ENCODE measurements at places on chromosomes 16 and 17.

GRCh38 chr16:53968454-53968853 lies 264.5 kb downstream of the FTO start:
- DNase-seq: no peak

DNA sequence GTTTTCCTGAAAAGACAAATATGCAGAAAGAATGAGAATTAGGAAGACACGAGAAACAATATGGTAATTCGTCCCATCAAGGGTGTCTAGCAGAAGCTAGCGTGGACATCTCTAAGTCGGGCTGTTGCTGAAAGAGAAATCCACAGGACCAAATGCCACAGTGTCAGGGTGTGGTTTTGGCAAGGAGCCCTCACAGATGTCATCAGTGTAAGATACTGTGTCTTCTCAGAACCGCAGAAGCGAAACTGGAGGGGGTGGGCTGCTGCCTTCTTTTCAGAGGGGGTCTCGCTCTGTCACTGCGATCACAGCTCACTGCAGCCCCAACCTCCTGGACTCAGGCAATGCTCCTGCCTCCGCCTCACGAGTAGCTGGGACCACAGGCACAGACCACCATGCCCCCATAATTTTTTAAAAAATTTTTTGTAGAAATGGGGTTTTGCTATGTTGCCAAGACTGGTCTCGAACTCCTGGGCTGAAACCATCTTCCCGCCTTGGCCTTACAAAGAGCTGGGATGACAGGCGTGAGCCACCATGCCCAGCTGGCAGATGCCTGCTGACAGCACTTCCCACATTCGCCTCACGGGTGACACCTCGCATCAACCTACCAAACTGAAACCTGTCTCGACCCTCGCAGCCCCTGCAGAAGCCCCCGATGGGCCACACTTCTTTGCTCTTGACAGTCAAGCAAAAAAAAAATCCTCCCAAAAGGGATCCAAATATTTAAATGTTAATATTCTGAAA lies 26.2 kb downstream of the TRAP1 start:
- no peak for DNase-seq

DNA sequence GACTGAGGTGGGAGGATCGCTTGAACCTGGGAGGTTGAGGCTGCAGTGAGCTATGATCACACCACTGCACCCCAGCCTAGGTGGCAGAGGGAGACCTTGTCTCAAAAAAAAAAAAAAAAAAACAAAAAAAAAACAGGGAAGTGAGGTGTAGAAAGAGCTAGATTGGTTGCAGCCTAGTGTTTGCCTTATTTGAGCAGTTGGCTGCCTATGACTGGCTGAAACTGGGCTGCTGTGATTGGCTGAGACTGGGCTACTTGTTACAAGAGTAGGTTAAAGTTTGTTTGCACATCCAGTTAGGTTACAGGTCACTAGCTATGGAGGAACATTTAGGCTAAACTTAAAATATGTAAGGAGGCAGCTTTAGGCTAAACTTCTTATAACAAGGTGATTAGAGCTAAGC lies 5.7 kb downstream of the DHRS7B start:
- no peak for DNase-seq

DNA sequence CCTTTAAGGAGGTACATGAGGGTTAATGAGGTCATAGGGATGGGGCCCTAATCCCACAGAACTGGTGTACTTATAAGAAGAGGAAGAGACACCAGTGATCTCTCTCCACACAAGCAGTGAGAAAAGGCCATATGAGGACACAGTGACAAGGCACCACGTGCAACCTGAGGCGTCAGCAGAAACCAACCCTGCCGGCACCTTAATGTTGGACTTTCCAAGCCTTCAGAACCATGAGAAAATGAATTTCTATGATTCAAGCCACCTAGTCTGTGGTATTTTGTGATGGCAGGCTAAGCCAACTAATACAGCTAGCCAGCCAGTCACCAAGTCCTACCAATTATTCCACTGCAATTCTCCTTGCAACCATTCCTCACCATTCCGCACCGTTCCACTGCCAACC lies 39.5 kb downstream of the COPRS start:
- DNase-seq: no peak

GRCh38 chr17:7023576-7024401 lies 939 bp downstream of the BCL6B start:
- peak; percentile 85 for DNase-seq

- no peak for DNase-seq
Measured at GRCh38 chr16:87246269-87247065, 70.7 kb downstream of the C16orf95 start.

DNA sequence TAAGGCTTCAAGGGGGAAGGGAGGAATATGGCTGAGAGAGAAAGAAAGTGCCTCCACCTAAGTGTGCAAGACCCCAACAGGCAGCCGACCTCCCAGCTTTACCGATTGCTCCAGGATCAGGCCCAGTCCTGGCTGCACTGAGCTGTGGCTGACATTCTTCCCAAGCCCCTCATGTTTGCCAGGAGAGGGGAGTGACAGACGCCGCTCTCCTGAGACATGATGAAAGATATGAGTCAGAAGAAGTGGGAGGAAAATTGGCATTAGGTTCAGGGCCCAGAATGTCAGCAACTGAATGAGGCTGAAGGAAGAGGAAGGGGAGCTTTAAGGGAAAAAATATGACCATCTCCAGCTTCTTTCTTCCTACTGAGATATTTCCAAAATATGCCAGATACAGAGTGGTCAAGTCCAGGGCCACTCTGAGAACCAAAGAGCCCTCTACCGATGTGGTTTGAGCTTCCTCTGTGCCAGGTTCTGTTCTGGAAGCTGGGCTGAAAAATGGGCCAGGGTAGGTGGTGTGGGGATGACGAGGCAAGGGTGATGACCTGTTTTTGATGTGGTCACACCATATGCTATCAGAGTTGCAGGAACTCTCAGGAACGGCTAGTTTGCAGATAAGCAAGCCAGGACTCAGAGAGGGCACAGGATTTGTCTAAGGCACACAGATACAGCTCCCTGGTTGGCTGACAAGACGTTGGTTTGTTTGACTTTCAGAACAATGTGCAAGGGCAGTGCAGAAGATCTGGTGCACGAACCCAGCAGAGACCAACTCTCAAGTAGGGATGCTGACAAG lies 176.7 kb downstream of the SOX9 start:
- no peak for DNase-seq

- DNase-seq: no peak
Measured at GRCh38 chr17:78541488-78542206, 35.5 kb downstream of the DNAH17 start.

DNA sequence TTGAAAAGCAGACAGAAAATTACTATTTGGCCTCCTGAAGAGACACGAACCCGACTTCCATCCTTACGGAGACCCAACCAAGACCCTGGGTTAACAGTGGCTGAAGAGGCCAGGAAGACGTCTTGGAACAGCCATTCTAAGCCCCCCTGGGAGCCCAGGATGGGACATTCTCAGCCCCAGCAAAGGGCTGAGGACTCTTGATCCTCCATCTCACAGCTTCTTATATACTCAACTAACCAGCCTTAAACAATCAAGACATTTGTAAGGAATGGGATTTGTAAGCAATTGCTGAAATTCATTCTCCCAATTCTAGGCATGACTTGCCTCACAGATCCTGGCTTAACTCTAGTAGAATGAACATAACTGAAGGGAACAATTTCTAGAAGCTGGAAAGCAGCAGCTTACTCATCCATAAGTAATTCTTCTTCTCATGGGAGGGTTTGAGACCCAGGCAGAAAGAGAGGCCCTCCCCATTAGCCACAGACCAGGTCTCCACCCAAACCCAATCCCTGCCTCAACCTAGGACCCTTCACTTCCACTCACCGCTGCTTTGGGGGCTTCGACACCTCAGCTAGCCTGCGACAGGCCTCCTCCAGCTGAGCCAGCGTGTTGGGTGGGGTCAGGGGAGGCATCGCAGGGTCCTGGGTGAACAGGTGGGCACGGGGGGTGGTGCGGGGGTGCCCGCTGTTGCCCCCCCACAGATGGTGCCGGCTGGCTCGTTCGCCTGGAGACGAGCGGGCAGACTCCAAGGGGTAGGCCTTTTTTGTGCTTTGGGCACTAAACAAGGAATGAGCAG lies 25.5 kb downstream of the AXIN2 start:
- DNase-seq: no peak

DNA sequence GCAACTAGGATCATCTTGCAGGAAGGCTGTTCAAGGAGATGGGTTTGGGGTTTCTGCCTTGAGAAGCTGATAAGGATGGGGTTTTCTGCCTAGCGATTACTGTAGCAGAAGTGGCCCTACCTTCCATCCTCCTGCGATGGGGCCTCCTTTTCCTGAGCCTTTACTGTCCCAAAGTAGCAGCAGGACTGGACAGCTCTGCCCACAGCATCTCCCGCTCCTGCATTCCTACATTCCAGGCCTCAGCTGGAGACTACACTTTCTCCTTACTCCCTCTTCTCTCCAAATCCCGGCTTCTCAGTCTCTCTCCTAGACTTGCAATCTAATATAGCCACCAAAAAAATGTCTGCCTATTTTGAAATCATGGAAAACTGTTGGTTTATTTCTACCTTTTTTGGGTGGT lies 355.4 kb downstream of the CA10 start:
- no peak for DNase-seq

GRCh38 chr17:3828151-3828851 lies 17.7 kb downstream of the NCBP3 start:
- no peak for DNase-seq

GRCh38 chr17:31750578-31750977 lies 108.5 kb downstream of the COPRS start:
- DNase-seq: no peak

- no peak for DNase-seq
Measured at GRCh38 chr16:56841233-56841632, 23.8 kb upstream of the SLC12A3 start.

DNA sequence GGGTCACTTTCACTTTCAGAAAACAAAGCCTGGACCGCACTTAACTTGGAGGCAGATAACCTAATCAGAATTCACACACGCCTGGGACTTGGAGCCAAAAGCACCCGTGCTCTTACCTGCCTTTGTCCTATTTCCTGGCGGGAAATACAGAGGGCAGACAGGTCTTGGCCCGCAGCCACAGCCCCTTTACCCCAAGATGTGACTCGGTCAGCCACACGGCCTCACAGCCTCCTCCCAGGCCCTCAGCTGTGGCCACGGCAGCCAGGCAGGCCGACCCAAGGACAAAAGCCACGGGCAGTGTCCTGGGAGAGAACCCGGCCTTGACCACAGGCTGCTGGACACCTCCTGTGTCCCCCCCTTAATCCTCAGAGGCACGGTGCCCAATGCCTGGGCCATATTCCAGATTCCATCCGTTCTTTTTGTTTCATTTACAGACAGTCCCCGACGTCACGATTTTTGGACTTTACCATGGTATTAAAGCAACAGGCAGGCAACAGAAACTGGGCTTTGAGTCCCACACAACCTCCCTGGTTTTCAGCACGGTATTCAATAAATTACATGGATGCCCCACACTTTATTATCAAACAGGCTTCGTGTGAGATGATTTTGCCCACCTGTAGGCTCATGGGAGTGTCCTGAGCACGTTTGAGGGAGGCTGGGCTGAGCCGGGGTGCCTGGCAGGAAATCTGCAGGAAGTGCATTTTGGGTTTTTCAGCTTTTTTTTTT lies 30.1 kb upstream of the GAA start:
- no peak for DNase-seq

- DNase-seq: no peak
Measured at GRCh38 chr17:79993390-79994227, 42.1 kb downstream of the TBC1D16 start.

DNA sequence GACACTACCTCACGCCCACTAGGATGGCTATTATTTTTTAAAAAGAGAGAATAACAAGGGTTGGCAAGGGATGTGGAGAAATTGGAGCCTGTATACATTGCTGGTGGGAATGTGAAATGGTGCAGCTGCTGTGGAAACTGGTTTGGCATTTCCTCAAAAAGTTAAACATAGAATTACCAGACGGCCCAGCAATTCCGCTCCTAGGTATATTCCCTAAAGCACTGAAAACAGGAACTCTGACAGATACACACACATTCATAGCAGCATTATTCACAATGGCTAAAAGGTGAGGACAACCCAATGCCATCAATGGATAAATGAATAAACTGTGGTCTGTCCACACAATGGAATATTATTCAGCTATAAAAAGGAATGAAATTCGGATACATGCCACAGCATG lies 60.3 kb upstream of the CBX4 start:
- DNase-seq: no peak

DNA sequence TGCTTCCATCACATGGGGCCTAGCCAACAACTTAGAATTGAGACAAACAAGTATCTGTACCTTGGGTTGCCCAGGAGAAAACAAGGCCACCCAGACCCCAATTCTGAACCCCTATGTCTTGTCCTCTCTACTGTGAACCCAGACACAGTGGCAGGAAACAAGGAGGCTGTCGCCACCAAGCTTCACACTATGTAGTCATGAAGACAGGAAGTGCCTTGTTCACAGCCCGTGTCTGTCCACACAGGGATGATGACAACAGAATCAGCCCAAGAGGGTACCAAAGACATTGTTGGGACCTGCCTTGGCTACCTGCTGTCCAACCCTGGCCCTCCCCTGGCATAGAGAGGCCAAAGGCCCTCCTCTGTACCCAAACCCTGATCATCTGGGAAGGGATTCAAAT lies 84.8 kb downstream of the CDYL2 start:
- no peak for DNase-seq

DNA sequence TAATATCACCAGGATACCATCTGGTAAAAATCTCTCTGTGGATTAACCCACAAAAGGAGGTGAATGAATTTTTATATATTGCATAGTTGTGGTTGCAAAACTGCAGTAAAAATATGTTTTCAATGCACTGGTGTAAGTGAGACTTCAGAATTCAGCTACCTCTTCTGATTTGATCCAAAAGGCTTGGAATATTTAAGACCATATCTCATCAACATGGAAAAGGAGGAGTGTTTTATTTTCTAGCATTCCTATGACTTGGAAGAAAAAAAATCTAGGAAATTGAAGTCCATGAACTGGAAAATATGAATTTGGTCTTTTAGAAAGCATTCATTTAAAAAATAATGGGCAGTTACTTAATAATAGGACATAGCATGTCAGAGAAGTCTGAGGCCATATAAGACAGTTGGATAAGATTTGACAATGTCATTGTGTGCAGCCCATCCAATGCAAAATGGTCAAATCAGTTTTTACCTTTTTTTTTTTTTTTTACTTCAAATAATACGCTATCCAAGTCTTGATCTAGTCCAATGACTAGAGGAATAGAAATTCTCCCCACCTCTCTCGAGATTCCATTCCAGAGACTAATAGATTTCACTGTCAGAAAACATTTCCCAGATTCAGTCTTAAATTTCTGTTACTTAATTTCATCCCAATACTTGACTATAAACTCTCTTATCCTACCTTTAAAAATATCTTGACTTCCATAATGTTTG lies 364.9 kb upstream of the PMFBP1 start:
- DNase-seq: no peak

GRCh38 chr17:63267846-63268245 lies 178.3 kb downstream of the CYB561 start:
- no peak for DNase-seq

DNA sequence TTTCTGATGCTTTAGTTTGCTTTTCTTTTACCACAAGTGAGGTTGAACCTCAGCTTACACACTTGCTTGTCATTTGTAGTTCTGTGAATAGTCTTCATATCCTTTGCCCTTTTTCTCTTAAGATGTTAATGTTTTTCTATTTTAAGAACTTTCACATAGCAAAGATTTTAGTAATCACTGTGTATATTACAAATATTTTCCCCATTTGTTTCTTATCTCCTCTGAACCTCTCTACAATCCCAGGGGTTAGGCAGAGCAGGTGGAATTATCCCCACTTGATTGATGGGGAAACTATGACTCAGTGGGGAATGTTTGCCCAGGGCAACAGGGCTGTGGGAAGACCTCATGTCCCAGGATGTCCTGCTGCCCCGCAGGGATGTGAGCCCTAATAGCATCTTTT lies 11.7 kb upstream of the MYH3 start:
- DNase-seq: no peak

Measured in activated effector memory CD4-positive, alpha-beta T cell treated with Interleukin-2 at 50 U/mL for 16 hours (primary cell).